T-helper 22 cell (primary cell): ENCODE measurements at places on chromosomes 4 and X.

GRCh38 chrX:34624416-34624815, 32.7 kb downstream of the TMEM47 start:
- DNase-seq: no peak

DNA sequence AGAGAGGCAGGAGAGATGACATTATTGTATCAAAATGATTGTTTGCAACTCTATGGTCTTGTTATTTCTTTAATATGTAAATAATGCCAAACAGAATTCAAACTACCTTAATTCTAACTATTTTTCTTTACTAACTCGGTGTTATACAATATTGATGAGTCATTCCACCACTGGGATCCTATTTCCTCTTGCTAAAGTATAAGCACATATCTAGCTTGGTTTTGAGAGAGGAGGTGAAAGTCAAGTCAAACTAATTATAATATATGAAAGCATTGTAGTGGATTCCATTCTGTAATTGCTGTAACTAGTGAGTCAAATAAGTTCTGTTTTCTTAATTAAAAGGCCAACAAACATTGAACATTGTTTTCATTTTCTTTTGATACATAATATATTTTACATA, 837.6 kb downstream of the PDHA2 start:
- no peak for DNase-seq

GRCh38 chr4:102807345-102807744, 20.0 kb downstream of the UBE2D3 start:
- no peak for DNase-seq

DNA sequence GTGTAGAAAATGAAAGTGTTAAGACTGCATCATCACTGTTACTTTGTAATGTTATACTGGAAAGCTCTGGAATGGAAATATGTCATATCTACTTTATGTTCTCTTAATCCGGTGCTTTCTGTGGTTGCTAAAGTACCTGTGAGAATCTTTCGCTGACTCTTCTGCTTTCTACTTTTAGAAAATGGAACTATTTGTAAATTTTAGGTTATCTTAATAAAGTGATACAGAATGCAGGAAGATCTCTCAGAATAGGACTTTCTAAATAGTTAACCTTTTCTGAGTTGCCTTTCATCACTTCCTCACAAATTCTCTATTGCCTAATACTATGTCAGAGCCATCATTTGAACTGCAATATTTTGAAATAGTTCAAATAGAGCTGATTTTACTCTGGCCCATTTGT, 69.3 kb downstream of the BMP2K start:
- DNase-seq: no peak

- DNase-seq: no peak
Observed at GRCh38 chrX:142637206-142637605, 388.5 kb upstream of the SPANXN4 start.

GRCh38 chr4:11483046-11483445, 54.4 kb upstream of the HS3ST1 start:
- DNase-seq: no peak

- no peak for DNase-seq
Observed at GRCh38 chr4:184838249-184839074, 12.7 kb upstream of the ACSL1 start.

GRCh38 chr4:53821179-53821851, 230.0 kb upstream of the LNX1 start:
- no peak for DNase-seq

DNA sequence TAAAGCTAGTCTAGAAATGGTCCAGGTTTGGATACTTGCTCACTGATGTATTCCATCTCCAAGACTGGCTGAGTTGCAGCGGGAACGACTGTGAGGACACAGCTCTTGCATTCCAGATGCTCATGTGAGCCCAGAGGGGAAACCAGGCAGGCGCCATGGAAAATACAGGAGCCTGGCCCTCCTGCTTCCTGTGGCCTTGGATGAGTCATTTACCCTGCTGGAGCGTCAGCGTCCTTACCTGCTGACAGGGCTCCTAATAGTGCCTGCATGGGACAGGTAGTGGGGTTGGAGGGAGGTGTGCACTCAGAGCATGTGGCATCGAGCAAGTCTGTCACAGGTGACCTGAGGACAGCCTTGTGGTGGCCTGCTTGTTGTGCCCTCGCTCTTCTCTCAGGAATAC, 69.4 kb downstream of the NSG1 start:
- no peak for DNase-seq

DNA sequence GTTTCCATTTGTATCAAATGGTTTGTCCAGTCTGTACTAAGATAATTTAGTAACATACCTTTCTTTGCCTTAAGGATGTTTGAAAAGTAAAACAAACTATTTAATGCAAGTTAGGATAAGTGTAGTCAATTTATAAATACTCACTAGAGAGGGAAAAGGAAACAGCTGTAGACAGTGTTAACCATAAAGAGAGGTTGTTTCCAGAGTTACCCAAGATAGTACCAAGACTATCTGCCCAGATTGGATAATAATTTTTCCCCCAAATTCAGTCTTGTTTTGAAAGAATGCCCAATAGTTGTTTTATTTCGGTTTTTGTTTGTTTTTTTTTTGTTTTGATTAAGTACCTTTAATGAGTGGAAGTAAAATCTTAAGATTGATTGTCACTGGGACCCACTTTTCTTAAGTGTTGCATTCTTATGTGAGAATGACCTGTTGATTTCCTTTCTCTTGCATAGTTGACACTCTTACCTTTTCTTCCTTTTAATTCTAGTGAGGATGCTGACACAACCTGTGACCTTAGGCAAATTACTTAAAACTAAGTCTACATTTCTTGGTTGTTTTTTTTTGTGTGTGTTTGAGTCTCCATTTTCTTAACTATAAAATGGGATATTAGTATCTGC, 12.8 kb downstream of the AFF1 start:
- no peak for DNase-seq

- no peak for DNase-seq
Observed at GRCh38 chrX:68922013-68922412, 93.2 kb downstream of the EFNB1 start.

DNA sequence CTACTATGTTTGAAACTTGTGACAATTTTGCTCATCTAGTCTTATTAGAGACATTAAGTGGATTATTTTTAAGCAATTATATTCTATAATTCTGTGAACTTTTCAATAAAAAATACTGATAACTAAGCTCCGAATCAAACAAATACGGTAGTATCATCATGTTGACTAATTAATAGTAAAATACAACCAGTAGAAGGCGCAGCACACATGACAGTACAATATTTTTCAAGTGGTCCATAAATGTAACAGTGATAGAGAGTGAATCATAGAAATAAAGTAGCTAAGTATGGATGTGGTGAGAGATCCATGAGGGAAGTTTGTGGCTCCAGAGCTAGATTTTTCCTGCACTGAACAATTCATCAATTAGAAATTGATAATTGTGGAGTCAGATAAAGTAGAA, 666.2 kb downstream of the KCTD8 start:
- no peak for DNase-seq

DNA sequence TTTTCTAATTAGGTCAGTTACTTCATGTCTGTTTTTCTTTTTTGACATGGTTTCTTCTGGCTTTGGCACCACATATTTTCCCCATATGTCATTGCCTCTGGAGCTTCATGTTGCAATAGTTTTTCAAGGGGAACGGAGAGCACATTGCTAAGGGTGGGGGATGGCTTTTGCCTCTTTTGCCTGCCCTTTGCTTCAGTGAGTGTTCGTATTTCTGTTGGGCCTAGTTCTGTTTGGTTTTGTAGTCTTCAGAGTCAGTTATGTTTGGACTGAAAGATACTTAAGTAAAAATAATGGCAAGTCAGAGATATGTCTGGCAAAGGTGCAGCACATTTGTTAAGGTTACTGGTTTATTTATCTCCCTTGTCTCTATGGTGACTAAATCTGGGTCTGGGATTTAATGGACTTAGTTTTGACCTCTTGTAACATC, 29.1 kb downstream of the FHL1 start:
- DNase-seq: no peak

GRCh38 chr4:185987961-185988627, 80.9 kb upstream of the TLR3 start:
- DNase-seq: no peak

DNA sequence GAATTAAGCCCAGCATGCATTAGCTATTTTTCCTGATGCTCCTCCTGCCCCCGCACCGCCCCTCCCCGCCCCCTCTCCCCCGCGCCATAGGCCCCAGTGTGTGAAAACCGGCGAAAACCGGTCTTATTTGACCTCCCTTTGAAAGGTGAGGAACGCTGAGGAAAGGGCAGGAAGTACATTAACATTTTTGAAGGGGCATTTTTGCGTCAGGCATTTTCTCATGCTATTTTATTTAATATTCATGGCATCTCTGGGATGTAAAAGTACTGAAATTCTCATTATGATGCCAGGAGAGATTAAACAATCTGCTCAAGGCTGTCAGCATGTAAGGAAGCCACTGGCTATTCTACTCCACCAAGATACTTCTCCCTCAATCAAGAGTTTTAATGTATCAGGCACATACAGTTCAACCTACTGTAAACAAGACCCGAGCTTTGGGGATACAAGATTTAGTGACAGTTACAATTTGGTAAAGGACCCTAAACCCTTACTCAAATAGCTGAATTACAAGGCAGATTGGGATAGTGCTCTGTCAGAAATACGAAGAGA, 1.2 kb upstream of the NMU start:
- DNase-seq: no peak

GRCh38 chrX:57607295-57608187, 15.7 kb downstream of the ZXDB start:
- DNase-seq: no peak

GRCh38 chr4:155522201-155522600, 144.4 kb upstream of the GUCY1A1 start:
- DNase-seq: no peak

DNA sequence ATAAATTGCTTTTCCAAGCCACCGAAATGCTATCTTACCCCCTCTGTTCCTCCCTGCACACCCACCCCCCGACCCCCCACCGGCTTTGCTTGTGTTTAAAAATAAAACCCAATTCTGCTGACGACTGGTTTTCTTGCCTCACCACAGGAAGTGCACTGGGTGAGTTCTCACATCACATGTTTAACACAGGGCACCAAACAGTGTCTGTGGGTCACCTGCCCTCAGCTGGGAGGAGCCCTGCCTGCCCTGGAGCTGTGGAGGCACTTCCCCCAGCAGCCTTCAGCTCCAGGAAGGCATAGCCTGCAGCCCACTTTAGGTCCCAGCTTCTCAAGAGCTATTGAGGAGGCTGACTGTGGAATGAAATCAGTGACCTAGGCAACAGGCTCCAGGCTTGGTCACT, 8.8 kb downstream of the TMEM255A start:
- no peak for DNase-seq

GRCh38 chr4:8866828-8867623, 4.6 kb downstream of the HMX1 start:
- no peak for DNase-seq

- DNase-seq: no peak
Observed at GRCh38 chr4:48334900-48335384, 6.4 kb upstream of the SLAIN2 start.

GRCh38 chr4:149108626-149109025, 666.4 kb upstream of the NR3C2 start:
- no peak for DNase-seq

GRCh38 chrX:44871931-44872820, 812 bp upstream of the KDM6A start:
- no peak for DNase-seq

DNA sequence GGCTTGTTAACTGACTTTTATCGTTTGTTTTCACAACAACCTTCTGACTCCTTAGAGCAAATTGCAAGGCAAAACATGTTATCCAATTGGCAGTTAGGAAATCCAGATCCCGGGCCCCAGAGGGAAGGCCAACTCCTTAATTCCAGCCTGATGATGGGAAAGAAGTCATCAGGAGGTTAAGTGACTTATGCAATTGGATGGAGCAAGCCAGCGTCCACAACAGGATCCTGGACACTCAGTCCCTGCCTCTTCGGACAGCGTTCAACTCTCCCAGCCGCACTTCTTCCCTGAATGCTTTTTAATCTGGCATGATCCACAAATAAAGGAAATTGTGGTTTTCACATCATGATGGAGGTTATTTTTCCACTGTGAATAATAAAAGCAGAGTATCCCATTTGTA, 310.1 kb downstream of the RAB28 start:
- DNase-seq: no peak

DNA sequence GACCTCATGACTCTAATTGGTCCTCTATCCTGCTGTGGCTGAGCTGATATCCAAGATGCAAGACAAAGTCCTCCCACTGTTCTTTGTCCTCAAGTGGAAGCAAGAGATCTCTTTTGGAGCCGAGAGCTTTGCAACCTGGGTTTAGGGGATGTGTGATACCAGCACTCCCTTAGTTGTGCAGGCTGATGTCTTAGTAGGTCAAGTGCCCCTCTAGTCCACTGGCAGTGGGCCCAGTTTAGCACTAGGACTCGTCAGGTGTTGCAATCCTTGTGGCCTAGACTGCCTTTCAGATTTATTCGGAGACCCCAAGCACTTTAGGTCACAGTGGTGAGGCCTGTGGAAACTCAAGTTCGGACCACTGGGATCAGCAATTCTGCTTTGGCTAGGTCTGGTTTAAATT, 64.0 kb downstream of the GPRASP3 start:
- no peak for DNase-seq

GRCh38 chrX:25597551-25597950, 540.6 kb upstream of the MAGEB18 start:
- DNase-seq: no peak

- no peak for DNase-seq
Observed at GRCh38 chrX:23504895-23505294, 162.4 kb upstream of the PRDX4 start.

DNA sequence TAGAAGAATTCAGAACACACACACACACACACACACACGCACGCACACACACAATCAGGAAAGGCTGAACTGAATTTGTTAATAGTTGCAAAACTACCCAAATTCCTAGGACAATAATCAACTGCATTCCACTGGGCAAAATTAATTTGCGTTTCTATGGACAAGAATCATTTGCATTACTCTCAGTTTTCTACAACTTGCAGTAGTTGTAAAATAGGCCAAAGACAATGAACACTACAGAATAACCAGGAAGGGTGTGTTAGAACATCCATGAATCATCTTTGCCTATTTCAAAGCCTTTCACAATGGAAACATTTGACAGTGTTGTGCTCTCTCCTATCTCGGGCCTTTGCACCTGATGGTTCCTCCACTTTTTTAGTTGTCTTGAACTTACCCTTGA, 77.1 kb upstream of the IGFBP7 start:
- DNase-seq: no peak

DNA sequence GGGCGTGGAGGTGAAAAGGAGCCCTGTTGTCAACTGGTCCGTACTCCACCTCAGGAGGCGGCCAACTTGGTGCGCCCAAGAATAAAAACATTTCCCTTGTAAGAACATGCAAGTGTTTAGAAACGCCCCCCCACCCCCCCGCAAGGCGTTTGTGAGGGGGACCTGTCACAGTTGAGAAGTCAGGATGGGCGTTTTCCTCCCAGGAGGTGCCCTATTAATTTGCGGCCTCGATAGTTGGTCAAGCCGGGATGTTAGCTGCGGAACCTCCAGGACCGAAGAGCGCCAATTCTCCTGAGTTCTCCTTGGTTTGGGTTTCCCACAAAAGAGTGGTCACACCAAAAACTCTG, 651 bp upstream of the SAP30 start:
- peak; percentile 52 for DNase-seq

GRCh38 chr4:125387770-125388169, 73.0 kb downstream of the FAT4 start:
- DNase-seq: no peak
